Hematopoietic multipotent progenitor cell treated with erythropoietin and hydrocortisone succinate and interleukin-3 and kit ligand, for 4 days (in vitro differentiated cells): ENCODE measurements at places on chromosomes 2 and 18.

DNA sequence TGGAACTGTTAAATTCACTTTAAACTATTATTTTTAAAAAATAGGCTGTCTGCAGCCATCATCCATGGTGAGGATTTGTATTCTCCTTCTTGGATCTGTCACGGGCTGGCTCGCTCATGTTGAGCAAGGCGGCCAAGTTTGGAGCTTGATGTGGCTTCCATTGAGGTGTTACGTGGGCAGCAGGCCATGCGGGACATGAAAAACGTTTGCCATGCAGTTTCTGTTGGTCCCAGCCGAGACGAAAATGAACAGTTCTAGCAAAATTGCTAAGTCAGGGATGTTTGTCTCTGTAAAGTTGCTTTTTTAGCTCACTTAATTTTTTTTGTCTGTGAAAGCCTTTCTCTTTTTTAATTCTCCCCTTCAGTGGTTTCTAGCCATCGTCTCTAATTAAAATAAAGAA lies 70.2 kb upstream of the MGAT5 start:
- DNase-seq, result no peak

- no peak for DNase-seq
Observed at GRCh38 chr18:25306671-25307070, 45.3 kb downstream of the ZNF521 start.

DNA sequence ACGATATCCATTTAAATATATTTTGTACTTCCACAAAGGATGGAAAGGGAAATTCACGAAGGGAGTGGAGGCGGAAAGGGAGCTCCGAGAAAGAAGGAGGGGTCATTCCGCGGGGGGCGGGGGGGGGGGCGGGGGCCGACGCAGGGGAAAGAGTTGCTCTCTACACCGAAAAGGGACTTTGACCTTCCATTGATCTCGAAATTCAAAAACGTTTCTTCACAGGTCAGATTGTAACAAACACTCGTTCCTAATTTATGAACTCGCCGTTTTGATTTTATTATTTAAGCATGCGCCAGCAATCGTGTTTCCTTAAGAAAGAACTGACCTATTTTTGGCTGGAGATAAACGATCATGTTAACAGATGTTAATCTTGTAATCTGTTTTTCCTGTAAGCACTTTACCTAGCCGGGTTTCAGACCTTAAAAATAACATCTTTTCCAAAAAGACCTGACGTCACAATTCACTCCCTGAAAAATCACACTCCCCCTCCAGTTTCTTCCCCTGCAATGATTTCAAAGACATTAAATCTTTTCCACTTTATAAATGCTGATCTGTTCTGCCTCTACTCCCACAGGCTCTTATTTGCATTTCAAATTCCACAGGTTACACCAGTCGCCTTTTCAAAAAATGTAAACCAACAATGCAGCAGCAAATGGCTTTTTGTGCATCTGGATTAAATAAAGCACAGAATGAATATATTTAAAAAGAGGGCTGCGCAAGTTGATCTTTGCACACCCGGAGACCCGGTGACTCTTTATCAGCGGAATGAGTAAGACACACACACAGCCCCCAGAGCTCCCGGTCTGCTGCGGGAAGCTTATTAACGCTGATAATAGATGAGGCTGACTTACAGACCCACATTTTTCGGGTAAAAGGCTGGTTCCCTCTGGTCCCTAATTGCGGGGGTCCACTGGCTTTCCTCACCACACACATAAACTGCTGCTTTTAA lies 1.6 kb downstream of the ZNF516 start:
- peak; percentile 90 for DNase-seq

- peak; percentile 5 for DNase-seq
Observed at GRCh38 chr18:64403784-64404503, 255.1 kb upstream of the LINC00305 start.

DNA sequence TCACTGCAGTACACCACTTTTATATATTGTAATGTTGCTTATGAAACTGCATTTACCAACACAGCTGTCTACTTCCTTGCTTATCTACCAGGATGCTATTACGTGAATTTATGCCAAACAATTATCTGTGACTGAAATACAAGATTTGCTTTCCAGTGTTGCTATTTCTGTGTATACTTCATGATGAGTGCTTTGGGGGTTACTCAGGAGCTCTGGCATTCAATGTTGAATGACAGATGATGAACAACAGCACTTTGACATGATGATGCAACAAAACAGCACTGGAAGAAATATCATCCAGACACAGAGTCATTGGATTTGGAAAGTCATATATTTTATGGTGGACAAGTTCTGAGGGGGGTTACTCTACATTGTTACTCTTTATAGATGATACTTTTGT lies 125.8 kb downstream of the NETO1 start:
- no peak for DNase-seq

DNA sequence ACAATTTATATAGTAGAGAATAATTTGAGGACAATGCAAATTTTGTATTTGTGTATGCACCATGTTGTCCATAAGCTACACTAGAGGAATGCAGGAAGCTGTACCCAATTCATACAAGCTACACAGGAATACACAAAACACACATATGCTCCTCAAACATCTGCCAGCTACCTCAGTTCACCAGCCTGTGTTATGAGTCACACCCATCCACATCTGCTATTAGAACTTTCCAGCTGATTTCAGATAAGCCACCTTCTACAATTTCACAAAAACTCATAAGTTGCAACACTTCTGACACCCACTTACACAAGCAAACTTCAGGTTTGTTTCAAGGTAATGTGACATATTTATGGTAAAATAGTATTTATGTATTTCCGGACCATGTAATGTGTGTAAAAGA lies 438.9 kb downstream of the SATB2 start:
- DNase-seq, result no peak

DNA sequence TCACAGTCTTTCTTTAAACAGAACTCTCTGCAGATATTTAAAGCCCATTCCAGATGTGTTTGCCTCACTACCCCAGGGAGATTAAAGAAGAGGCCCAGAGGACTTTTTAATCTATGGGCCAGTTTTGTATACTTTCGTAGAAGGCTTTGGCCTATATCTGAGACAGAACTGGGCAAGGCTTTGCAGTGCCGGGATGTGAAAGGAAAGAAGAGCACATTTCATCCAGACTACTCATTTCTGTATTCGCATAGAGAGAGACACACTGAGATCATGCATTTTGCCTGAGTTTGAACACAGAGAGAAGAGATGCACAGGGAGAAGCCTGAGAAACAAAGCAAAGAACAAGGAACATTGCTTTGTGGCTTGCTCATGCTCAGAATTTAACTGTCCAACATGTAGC lies 54.9 kb upstream of the SLC5A7 start:
- DNase-seq, result no peak

- DNase-seq, result no peak
Observed at GRCh38 chr18:28432339-28432738, 255.4 kb upstream of the CDH2 start.

DNA sequence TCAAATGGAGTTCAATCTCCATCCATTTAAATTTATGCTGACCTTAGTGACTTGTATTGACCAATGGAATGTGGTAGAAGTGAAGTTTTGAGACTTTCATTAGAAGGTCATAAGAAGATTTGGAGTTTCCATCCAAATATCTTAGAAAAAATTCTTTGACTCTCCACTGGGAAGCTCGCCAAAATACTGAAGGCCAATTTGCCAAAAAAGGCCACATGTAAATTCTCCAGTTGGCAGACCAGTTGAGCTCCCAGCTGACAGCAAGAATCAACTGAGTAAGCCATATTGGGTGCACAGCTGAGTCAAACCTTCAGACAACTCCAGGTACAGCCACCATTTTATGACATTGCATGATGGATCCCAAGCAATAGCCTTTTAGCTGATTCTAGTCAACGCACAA lies 228.3 kb upstream of the SETBP1 start:
- no peak for DNase-seq

- no peak for DNase-seq
Observed at GRCh38 chr18:3148930-3149535, 70.7 kb downstream of the MYOM1 start.

DNA sequence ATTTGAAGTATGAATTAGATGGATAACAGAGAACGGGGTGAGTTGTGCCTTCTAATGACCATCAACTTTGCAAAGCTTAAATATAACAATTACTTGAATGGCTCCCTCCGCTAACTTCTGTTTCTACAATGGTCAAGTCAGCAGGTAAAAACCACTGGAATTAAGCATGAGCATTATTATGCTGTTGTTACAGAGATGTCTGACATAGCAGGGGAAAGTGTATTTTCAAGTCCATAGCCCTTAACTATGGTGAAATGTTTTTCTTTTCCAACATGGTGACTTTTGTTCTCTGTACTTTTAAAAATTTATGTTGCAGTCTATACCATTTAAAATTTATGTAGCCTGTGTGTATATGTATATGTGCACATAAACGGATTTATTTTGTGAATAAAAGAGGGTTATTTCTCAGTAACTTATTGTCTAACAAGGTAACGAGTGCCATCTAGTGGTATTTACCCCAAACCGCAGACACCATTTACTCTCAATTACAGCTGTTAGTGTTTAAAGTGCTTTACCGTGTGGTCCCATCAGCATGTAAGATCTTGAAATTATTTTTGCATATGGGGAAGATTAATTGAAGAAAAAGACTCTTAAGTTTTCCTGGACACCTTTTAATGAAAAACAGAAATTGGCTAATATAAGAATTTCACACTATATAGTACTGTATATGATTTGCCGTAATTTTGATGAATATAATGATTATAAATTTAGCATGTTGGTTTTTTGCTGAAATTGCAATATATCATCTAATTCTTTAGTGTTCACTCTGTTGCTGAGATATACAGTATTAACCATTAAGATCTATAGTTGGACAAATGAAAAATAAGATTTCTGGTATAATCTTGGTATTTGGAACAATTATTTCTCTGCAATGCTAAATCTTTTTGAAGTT lies 78.2 kb downstream of the UBE2E3 start:
- peak; percentile 82 for DNase-seq

DNA sequence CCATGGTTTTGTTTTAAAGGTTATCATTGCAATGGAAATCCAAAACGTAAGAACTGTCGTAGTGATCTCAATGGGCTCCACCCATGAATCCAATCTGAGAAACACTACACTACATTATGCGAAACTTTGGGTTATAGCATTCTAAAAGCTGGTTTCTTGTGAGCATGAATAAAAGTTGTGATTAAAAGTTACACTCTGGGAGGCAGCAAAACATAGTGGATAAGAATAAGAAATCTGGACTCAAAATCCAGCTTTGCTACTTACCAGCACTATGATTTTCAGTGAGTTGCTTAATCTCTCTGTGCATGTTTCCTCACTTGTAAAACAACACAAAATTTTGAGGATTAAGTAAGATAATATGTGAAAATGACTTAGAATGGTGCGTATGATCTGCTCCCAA lies 25.7 kb upstream of the THOC1 start:
- no peak for DNase-seq

DNA sequence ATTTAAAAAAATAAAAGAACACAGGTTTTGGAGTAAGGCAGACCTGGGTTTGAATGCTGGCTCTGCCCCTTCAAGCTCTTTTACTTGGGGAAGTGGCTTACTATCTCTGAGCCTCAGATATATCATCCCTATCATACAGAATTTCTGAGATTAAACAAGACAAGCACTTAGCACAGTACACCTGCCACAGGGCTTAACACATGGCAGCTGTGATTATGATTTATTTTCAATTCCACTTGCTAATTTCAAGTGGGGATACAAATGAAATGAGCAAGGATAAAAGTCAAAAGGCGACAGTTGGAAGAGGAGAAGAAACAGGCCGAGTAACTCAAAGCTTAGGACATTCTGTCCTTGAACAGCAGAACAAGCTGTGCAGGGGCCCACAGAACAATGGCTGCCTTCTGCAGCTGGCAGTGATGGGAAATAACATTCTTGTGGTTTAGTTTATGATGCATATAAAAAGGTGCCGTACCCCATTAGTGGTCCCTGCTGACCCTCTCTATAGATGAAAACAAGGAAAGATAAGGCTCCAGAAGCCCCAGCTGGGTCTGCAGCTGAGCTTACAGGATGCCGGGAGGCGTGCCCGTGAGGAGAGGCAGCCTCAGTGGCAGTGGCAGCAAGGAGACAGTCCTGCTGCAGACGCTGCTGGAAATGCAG lies 45.3 kb downstream of the KIF3C start:
- DNase-seq, result peak; percentile 32

DNA sequence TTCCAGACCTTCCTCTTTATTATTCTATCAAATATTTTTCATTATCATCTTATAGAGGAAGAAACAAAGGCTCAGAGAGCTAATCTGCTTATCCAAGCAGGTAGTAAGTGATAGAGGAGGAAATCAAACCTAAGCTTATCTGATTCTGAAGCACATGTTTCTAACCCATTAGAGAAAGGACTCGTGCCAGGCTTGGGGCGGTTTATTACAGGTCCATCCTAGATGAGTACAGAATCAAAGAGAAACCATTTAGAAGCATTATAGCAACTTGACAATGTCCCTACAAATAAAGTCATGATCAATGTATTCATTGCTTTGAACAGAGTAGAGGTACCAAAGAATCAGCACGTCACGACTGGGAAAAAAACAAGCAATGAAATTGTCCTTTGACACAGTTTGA lies 303.0 kb downstream of the CYRIA start:
- no peak for DNase-seq

- DNase-seq, result no peak
Observed at GRCh38 chr2:107108556-107108955, 222.6 kb upstream of the ST6GAL2 start.

DNA sequence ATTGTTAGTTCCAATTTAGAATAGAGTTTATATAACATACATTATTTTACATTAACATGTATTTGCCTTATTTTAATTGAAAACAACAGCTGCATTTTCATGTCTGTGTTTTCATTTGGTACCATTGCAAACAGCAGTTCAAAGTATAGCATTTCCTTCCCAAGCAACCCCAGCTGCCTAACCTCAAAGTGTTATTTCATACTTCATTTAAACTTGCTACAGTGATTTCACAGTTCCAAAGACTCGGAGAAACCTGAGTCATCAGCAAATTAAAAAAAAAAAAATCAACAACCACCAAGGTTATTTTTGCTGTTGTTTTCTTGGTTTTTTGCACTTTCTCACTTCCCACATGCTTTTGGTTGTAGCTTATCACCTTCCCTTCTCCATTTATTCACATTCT lies 236.5 kb upstream of the SPHKAP start:
- no peak for DNase-seq

GRCh38 chr2:180699657-180700361 lies 280.6 kb upstream of the UBE2E3 start:
- no peak for DNase-seq

DNA sequence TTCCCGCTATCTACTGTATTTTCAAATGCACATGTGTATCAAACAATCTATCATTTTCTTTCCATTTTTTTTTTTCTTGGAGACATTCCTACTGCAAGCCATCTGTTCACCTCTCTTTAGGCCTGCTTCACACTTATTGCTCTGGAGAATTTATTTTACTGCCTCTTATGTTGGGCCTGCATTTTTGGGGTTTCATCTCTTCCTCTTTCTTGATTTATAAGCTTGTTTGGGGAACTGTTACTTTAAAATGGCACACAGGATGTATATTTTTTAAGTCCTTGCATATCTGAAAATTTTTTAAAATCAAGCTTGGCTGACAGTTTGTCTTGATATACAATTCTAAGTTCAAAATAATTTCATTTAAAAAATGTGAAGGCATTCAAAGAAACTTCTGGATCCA lies 3.5 kb upstream of the RAB27B start:
- peak; percentile 40 for DNase-seq

GRCh38 chr2:45435316-45435715 lies 175.8 kb downstream of the SRBD1 start:
- no peak for DNase-seq

- no peak for DNase-seq
Observed at GRCh38 chr2:239747771-239748170, 277.4 kb downstream of the NDUFA10 start.
